ENCODE measurements at places on chromosomes 4 and X.

GRCh38 chrX:46571423-46572339 is 1.9 kb upstream of the CHST7 start:
- DNase-seq, result no peak

DNA sequence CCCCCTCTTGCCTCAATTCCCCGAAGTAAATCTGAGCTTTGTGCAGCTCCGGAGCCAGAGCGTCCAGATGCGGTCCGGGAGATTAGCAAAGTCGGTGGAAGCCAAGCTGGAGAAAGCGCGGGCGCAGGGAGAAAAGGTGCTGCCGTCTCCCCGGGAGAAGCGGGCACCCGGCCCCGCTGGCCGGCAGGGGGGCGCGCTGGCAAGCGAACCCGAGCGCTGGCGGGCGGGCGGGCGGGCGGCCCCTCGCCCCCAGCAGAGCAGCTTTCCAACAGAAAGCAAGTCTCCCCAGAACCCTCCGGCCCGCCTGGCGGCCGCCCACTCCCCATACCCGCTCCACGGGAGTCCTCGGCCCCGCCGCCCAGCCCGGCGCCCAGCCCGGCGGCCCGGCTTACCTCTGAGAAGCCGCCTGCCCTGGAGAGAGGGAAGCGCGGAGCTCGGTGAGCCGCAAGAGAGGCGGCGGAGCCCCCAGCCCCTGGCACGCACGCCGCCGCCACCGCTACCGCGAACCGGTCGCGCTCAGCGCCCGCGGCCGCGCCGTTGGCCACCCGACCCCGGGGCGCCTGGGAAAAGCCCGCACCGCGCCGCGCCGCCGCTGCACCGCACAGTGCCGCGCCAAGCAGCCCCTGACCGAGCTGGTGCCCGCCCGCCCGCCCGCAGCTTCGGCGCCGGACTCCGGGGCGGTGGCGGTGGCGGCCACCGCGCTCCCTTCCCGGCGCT is 529 bp upstream of the CITED1 start:
- no peak for DNase-seq

DNA sequence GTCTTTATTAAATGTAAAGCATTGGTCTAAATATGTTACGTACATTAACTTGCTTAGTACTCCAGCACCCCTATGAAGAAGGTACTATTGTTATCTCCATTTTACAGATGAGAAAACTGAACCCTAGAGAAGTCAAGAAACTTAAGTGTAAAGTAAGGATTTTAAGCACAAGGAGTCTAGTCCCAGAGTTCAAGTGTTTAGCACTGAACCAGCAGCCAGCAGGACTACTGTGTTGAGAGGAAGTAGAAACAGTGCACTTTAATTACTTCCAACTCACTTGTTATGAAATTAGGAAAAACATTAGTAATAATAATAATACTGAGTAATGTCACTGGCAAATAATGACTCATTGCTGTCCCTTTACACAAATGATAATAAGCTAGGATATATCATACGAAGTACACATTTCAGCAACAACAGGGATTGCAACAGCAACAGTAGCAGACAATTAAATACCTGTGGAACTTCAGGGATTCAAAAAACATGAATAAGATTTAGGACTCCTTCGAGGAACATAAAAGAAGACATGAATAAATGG is 548.1 kb upstream of the HS3ST1 start:
- DNase-seq, result no peak

DNA sequence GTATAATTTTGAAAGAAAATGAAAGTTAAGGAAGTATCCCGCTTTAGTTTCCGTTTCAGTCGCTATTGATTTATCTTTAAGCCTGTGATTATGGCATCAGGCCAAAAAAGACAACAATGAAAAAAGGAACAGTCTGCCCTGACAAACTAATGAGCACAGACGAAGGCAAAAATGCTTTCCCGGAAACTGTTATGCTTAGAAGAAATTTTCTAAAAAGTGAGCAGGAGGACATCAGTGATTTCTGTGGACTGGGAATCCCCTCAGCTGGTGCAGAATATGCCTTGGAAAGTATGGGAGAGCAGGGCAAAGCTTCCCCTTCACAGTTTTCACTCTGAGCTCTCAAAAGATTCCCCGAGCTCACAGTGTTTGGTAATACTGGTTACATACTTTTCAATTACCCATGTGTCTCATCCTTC is 5.1 kb upstream of the CXCL10 start:
- peak; percentile 36 for DNase-seq

DNA sequence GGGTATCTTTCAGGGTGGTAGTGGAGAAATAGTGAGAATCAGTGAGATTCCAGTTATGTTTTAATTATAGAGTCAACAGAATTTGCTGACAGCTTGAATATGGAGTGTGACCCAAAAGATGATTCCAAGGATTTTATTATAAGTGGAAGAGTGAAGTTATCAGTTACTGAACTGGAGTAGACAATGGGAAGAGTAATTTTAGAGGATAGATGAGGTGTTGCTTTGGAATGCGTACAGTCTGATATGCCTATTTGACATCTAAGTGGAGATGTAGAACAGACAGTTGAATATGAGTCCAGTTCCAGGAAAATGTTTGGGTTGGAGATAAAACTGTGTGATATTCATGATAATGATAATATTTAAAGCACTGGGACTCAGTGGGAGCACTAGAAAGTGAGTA is 174.2 kb downstream of the MAPK10 start:
- no peak for DNase-seq

- no peak for DNase-seq
Measured at GRCh38 chr4:34043131-34043530, 2201.2 kb downstream of the ARAP2 start.

GRCh38 chrX:38347136-38347535 is 5.3 kb upstream of the OTC start:
- no peak for DNase-seq

- DNase-seq, result no peak
Measured at GRCh38 chrX:3191796-3192195, 150.5 kb downstream of the ARSF start.

DNA sequence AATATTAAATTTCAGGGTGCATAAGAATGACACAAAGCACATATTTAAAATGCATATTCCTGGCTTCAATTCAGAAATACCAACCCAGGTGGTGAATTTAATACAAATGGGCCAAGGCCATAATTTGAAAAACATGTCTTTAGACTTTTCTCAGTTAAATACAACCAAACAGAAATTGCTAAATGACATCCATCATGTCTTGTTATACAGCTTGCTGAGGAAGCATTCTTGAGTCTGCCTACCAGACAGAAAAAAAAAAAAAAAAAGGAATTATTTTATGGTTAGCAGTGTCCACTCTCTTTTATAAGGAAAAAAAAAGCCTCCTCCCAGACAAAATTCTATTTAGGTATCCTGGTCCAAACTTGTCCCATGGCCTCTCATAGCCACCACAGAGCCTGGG is 119.1 kb downstream of the PAPSS1 start:
- no peak for DNase-seq

GRCh38 chrX:11944501-11944900 is 186.5 kb downstream of the MSL3 start:
- DNase-seq, result no peak

Data from midbrain (tissue), 1 donor.